ENCODE measurements at places on chromosomes 1 and 21. TPM values are rescaled to one million over a fixed set of nuclear protein-coding genes. Genes with fewer than 3 reads are reported as not detected.

SUSD4 gene
- total RNA-seq, result 0.56 TPM

DNA sequence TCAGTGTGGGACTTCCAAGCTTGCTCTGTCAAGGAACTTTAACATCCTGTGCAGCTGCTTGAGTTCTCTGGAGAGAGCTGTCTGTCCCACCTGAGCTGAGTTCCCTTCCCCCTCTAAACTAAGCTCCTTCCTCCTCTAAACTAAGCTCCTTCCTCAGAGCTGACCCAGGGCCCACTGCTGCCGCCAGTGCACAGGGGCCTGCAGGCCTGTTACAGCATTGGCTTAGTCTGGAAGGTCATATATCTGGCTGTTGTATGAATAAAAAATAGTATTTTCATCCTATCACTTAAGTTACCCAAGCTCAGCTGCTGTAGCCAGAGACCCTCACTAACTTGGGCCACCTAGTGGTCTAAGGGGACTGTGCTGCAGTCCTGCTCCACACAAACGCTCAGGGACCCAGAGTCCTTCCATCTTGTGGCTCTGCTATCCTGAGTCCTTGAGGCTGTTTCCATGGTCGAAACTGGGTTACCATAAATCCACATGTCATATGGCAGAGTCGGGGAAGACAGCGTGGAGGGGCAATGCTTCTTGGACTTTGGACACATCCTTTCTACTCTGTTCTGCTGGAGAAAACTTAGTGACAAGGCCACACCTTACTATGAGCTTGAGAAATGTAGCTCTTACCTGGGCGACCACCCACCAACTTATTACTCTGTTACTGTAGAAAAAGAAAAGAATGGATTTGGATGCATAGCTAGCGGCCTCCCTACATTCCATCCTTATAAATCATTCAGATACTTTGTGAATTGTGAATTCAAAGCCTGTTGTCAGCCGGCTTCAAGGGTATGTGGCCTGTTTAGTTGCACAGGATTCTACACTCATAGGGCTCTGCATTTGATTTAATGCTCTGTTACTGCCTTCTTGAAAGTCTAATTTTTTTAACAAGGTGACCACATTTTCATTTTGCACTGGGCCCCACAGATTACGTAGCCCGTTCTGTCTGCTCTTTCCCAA is 71.4 kb upstream of the GCLM start:
- no peaks in the 10 kb centered on the region for H3K27me3 ChIP-seq
- H3K4me1 ChIP-seq, result no peaks in the 10 kb centered on the region
- H3K4me3 ChIP-seq, result no peak overlapping the region
- no peak overlapping the region for H3K27ac ChIP-seq
- H3K36me3 ChIP-seq, result no peaks in the 10 kb centered on the region
- no peak for DNase-seq

CELA2A gene
- total RNA-seq, result not detected

DNA sequence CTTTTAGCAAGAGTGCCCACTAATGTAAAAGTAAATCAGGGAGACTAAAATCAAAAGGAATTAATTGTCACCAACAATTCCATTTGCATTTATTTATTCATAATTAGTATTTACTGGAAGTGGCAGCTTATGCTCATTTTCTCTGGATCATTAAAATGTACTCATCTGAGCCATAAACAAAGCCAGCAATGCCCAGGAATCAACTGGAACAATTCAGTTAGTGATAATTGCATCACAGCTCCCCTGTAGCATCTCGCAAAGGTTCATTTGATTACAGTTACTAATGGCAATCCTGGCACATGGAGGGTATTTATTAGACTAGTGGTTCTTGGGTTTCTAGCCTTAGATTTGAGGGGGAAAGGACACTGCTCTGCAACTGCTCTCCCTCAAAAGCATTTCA is 92.7 kb upstream of the C1orf21 start:
- H3K4me1 ChIP-seq, result no peaks in the 10 kb centered on the region
- no peak overlapping the region for H3K27ac ChIP-seq
- peaks cover 9% of the 10 kb centered on the region for H3K36me3 ChIP-seq
- H3K27me3 ChIP-seq, result no peaks in the 10 kb centered on the region
- DNase-seq, result no peak

DNA sequence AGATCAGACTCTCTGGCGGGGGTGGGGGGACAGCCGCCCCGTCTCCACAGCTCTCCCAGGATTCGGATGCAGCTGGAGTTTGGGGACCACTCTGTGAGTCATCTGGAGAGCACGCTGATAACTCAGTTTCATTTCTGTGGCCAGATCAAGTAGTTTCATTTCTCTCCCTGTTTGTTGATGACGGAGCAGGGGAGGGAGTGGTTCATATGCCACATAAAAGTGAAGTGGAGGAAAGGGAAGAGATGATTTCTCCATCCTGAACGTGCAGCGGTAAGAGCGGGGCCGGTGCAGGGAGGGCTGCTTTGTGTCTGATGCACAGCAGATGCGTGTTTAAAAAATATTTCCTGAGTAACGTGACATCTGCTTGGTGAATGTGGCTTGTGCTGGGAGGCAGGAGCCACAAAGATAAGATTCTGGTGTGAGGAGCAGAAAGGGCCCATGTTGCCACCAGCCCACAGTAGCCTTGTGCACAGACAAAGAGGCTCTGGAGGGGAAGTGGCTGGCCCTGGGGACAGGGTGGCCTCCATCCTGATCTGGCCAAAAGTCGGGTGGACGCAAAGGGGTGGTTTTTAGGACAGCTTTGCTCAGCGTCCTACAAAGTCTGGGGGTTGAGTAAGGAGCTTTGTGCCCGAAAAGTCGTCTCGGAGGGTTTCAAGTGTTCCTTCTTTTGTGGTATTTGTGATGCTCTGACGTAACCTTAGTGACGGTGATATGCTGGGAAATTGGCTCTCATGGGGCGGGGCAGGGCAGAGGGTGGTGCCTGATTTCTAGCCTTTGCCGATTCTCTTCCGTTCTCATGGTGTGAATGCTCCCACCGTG is at the start of gene MX2:
TSS of gene MX2 (plus strand) at position 242 of the 819 bp plus-strand sequence. CDS start 14,880 bp downstream, outside the sequence.
- no peak for DNase-seq
- no peak within 1 kb of the TSS for H3K4me3 ChIP-seq
- H3K4me1 ChIP-seq, result peaks cover 7% of the 10 kb centered on the region
- no peak within 1 kb of the TSS for H3K27ac ChIP-seq
- no peaks in the 10 kb centered on the region for H3K36me3 ChIP-seq
- peaks cover 3% of the 10 kb centered on the region for H3K27me3 ChIP-seq

DNA sequence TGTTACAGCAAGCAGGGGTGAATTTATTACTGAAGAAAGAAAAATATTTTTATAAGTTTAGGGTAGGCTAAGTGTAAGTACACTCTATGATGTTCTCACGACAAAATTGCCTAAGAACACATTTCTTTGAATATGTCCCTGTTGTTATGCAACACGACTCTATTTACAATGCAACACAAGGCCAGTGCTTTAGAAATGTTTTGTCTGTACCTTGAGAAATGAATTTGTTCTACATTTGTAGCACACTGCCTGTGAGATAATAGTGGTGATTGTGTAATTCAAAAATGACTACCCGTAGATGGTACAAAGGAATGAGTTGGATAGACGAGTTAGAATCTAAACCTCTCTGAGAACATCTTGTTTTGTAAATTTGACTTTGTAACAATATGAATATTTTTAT is 63.7 kb upstream of the IGSF5 start:
- no peak overlapping the region for H3K27ac ChIP-seq
- H3K4me3 ChIP-seq, result no peak overlapping the region
- no peak for DNase-seq
- H3K27me3 ChIP-seq, result no peaks in the 10 kb centered on the region
- peaks cover 2% of the 10 kb centered on the region for H3K36me3 ChIP-seq

Data from neural crest cell (in vitro differentiated cells).